ENCODE measurements at places on chromosomes 11 and 22. TPM values are rescaled to one million over a fixed set of nuclear protein-coding genes. Genes with fewer than 3 reads are reported as not detected.

Gene FBLN1
- 123 TPM for total RNA-seq

Gene SAA4
- total RNA-seq: not detected

Gene POU2AF2
- total RNA-seq: not detected

Gene TMEM86A
- total RNA-seq: 4.6 TPM

Gene RCOR2
- 0.83 TPM for total RNA-seq

- H3K36me3 ChIP-seq: no peaks in the 10 kb centered on the region
- H3K27me3 ChIP-seq: peaks cover 37% of the 10 kb centered on the region
- no peak overlapping the region for H3K27ac ChIP-seq
- no peak for DNase-seq
- no peak overlapping the region for H3K4me3 ChIP-seq
Measured at GRCh38 chr22:44623771-44624510, 78.1 kb upstream of the PRR5 start.

GRCh38 chr11:129372609-129373488, 2.8 kb upstream of the BARX2 start:
- H3K36me3 ChIP-seq: no peaks in the 10 kb centered on the region
- H3K27me3 ChIP-seq: peaks cover 97% of the 10 kb centered on the region
- no peak overlapping the region for H3K4me3 ChIP-seq
- DNase-seq: no peak
- peaks cover 34% of the 10 kb centered on the region for H3K4me1 ChIP-seq

- H3K4me3 ChIP-seq: no peak overlapping the region
- H3K27ac ChIP-seq: no peak overlapping the region
- H3K4me1 ChIP-seq: no peaks in the 10 kb centered on the region
- H3K27me3 ChIP-seq: peaks cover 6% of the 10 kb centered on the region
Measured at GRCh38 chr22:38443628-38444521, 11.1 kb downstream of the KCNJ4 start.

- H3K4me3 ChIP-seq: no peak overlapping the region
- H3K27ac ChIP-seq: no peak overlapping the region
- H3K4me1 ChIP-seq: no peaks in the 10 kb centered on the region
- no peaks in the 10 kb centered on the region for H3K27me3 ChIP-seq
- no peak for DNase-seq
- H3K36me3 ChIP-seq: no peaks in the 10 kb centered on the region
Measured at GRCh38 chr22:26399289-26399688, 29.8 kb upstream of the ASPHD2 start.

DNA sequence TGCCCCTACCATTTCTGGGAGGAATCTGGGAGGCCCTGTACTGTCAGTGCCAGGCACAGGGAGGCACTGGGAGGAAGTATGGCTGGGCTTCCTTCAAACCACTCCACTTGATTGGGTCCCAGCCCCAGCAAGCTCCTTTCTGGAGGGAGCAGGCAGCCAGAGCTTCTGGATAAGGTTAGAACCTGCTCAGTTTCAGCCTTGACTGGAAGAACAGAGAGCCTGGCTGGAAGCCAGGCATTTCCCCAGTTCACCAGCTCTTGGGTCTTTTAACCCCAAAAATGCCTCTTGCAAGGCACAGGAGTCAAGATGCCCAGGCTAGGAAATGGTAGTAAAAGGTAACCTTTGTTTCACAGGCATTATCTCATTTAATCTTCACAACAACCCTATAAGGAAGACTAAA, 9.0 kb upstream of the KCTD14 start:
- no peaks in the 10 kb centered on the region for H3K36me3 ChIP-seq
- peak overlapping the region; percentile 48 for H3K27ac ChIP-seq
- H3K4me1 ChIP-seq: peaks cover 24% of the 10 kb centered on the region

DNA sequence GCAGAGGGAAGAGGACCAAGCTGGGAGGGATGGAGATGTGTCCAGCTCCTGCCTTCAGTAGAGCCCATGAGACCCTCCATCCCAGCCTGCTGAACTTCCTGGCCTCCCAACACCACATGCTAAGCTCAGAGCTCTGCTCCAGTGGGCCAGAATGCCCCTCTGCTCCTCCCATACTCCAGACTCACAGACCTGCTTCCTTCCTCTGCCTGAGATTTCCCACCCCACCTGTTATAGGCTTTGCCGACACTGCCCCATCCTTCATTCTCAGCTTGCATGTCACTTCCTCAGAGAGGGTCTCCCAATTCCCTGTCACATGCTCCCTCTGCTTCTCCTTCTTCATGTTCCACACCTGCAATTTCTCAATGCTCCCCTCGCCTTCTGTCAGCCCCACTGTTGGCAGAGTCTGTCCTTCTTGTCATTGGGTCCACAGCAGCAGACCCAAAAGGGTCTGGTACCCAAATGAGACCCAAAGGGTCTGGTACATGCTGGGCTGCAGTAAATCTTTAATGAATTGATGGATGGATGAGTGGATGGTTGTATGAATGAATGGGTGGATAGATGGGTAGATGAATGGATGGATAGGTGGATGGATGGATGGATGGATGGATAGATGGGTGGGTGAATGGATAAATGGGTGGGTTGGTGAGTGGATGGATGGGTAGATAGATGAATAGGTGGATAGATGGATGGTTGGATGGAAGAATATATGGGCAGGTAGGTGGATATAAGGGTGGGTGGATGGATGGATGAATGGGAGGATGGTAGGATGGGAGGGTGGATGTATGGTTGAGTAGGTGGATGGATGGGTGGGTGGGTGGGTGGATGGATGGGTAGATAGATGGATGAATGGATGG, 105.3 kb upstream of the FGF3 start:
- peak; percentile 4 for DNase-seq
- peaks cover 3% of the 10 kb centered on the region for H3K27me3 ChIP-seq
- H3K4me3 ChIP-seq: no peak overlapping the region
- H3K27ac ChIP-seq: no peak overlapping the region

- H3K4me3 ChIP-seq: no peak overlapping the region
Measured at GRCh38 chr11:126595560-126595959, 240.1 kb downstream of the ST3GAL4 start.

DNA sequence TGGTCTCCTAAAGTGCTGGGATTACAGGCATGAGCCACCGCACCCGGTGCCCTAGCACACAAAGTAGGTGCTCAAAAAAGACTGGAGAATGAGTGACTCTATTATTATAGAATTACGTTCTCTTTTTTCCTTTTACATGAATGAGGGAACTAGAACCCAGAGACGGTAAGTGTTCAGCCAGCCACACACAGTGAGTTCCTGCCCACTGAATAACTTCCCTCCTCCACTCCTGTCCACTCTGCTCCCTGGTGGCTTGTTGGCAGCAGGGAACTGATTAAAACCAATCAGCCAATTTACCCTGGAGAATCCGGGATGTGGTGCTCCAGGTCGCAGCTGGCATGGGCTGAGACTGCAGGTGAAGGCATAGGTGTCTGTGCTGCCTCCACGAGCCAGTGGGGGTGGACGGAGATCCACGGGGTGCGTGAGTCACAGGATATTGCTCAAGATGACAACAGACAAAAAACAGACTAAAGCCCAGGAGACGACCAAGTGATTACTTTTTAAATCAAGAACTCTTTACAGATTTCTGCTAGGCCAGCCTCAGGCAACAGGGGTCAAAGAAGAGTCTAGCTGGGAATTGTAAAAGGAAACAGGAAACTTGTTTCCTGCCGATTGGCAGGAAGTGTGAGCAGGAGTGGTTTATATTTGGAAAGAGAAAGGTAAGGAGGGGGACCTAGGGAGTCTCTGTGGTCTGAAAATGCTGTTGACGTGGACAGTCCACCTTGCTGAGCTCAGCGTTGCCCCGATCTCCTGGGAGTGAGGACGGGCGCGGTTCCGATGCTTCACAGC, 95.2 kb upstream of the TP53I11 start:
- no peak overlapping the region for H3K27ac ChIP-seq
- H3K27me3 ChIP-seq: no peaks in the 10 kb centered on the region
- H3K4me1 ChIP-seq: peaks cover 37% of the 10 kb centered on the region
- peak; percentile 84 for DNase-seq
- no peak overlapping the region for H3K4me3 ChIP-seq

DNA sequence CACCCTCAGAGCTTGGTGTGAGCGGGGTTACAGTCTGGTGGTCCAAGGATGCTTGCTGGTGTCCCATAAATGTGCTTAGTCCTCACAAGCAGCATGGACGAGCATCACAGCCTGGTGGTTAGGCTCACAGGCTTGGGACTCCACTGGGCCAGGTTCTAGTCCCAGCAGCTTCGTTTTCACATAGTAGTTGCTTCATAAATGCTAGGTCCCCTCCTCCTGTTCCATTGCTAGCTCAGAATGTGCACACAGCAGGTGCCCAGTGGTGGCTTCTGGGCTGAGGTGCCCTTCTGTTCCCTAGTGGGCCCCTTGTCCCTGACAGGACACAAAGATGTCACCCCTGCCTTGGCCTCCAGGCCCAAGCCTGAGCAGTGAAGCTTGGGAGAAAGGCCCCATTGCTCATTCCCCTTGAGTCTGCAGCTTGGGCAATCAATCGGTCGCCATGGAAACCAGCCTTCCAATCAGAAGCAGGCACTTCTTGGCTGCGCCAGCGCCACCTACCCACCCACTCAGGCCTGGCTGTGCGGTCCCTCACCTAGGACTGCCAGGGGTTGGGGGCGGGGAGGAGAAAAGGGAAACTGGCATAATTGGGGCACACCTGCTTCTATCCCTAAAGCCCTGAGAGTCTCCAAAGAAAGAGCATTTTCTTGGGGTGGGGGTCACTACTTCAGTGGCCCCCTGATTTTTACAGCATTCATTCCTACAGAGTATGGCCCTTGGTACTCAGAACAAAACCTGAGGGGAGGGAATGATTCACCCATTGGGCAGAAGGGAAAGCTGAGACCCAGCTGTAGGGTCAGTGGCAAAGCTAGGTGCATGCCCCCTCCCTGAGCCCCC, 48.1 kb downstream of the CYTH4 start:
- no peak overlapping the region for H3K27ac ChIP-seq
- no peak overlapping the region for H3K4me3 ChIP-seq
- H3K36me3 ChIP-seq: no peaks in the 10 kb centered on the region
- H3K27me3 ChIP-seq: peaks cover 97% of the 10 kb centered on the region

DNA sequence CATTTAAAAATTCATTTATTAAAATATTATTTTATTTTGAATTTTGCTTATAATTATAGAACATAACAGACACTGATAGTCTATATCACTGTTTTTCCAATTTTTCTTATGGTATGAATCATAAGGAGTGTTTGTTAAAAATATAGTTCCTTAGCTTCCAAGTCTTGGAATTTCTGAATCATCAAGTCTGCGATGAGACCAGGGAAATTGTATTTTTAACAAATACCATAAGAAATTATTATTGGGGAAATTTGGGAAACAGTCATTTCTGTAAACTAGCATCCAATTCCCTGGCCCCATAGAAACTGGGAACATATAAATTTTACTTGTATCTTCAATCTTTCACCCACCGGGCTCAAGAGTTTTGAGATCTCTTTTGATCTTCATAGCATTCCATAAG, 38.0 kb upstream of the PICALM start:
- H3K27me3 ChIP-seq: no peaks in the 10 kb centered on the region
- no peaks in the 10 kb centered on the region for H3K4me1 ChIP-seq
- H3K4me3 ChIP-seq: no peak overlapping the region
- no peak overlapping the region for H3K27ac ChIP-seq
- no peak for DNase-seq
- H3K36me3 ChIP-seq: no peaks in the 10 kb centered on the region

Measured in sigmoid colon (tissue), 7 donors.